ENCODE measurements at places on chromosomes 1 and 21.

GRCh38 chr1:12643079-12643478 lies 806 bp upstream of the AADACL4 start:
- DNase-seq = no peak

DNA sequence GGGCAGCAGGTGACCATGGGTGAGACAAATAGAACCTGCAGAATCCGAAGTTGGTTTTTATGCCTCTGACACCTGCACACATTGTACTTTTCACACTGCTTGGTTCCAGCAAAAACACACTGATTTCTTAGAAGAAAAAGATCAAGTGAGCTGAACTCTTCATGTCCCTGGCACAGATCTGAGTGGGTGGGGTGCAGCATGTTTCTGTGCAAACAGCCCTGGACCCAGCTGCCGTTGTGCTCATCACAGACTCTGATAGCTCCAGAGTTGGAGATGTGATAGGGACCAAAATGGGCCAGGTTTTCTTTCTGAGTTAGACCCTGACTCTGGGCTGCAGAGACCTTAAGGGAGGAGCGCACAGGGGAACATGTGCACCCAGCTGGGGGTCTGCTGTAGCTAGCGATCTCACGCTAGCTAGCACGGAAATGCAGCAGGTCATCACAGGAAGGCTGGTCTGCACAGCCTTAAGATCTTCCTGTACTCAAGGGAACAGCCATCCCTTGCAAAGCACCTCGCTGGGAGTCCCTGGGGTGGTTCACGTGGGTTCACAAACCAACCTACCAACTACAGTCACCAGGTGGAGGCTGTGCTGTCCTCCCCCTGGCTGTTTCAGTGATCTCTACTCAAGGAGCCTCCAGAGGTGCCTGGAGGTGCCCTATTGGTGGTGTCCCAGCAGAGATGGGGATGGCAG lies 291.1 kb downstream of the PTPRU start:
- no peak for DNase-seq

DNA sequence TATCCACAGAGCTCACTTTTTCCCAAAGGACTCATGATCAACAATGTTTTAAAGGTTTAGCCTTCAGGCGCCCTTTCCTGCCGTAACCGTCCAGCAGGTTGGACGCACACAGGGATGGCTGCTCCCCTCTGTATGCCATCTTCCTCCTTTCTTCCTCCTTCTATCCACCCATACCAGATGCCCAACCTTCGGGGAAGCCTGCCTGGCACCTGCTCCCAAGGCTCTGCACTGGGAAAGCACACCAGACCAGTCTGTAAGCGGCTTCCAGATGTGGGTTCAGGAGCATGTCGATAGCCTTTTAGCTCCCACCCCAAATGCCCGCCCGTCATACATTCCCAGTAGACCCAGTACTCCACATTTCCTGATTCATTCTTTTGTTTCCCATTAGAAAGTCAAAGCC lies 52.9 kb downstream of the STUM start:
- DNase-seq = no peak

DNA sequence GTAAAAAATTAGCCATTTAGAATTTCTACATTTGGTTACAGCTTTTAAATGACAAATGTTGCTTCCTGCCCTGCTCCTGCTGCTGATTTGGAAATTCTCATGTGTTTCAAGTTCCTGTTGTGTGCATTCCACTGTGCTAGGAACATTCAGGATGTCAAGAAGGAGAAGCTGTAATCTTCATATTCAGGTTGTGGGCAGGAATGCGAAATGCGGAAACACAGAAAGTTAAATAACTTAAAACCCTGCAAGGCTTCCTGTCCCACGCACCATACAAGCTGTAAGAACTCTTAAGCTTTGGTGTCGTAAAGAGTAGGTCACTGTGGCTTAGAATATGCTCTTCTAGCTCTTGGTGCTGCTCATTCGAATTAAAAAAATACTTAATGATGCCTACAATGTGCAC lies 52.6 kb downstream of the S100B start:
- peak; percentile 84 for DNase-seq

DNA sequence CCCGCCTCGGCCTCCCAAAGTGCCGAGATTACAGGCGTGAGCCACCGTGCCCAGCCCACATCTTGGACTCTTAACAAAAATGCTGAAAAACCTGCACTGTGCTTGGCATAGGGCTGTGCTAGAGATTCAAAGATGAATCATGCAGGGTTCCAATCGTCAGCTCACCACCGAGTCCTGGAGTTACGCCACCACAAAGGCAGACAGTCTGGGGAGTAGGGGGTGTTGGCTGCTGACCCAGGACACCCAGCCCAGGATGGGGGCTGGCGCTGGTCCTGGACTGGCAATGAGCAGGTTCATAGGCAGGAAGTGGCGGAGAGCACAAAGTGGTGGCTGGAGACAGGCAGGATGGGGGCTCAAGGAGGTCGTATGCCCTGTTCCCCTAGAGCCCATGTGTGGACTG lies 16.0 kb downstream of the PSRC1 start:
- no peak for DNase-seq

DNA sequence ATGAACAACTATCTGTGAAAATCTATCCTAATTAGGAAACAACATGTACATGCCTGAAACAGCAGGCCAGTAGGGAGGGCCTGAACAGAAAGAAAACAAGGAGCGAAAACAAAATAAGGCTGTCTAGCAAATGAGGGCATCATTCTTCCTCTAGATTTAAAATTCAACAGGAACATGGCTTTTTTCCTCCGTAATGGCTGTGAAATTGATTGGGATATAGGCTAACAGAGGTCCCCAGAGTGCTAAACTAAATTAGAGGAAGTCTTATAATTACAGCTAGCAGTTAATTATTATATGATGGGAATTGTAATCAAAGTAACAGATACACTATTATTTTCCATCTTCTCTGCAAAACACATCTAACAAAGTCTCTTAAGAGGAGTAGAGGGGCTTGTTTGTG lies 51.7 kb upstream of the TIAM1 start:
- no peak for DNase-seq

DNA sequence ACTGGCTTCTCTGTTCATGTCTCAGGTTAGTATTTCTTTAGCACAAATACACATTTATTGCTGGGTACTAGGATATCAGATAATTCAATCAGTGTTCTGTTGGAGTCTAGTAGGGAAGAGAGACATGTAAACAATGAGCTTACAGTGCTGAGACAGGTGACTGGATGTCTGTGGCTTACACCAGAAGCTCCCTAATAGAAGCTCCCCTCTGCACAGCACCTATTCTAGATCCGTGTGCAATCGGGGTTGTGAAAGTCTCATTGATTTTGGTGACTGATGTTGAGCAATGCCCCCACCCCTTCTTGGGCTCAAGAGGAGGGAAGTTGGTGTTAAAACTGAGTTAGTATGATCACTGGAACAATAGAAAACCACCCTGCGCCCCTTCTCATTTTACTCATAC lies 279.2 kb downstream of the RPS6KC1 start:
- DNase-seq = peak; percentile 14

- no peak for DNase-seq
These were observed 53.2 kb downstream of the RAB3GAP2 start for GRCh38 chr1:220219136-220219442.

- DNase-seq = no peak
These were observed 62.3 kb downstream of the HLCS start for GRCh38 chr21:36904093-36904666.
